Activated naive CD4-positive, alpha-beta T cell treated with anti-CD3 and anti-CD28 coated beads for 36 hours (primary cell): ENCODE measurements at places on chromosomes 2 and 18.

- DNase-seq, result no peak
These were observed 32.6 kb downstream of the IL1R2 start for GRCh38 chr2:102024410-102024809.

- no peak for DNase-seq
These were observed 10.3 kb upstream of the IL1R2 start for GRCh38 chr2:101981504-101981903.

DNA sequence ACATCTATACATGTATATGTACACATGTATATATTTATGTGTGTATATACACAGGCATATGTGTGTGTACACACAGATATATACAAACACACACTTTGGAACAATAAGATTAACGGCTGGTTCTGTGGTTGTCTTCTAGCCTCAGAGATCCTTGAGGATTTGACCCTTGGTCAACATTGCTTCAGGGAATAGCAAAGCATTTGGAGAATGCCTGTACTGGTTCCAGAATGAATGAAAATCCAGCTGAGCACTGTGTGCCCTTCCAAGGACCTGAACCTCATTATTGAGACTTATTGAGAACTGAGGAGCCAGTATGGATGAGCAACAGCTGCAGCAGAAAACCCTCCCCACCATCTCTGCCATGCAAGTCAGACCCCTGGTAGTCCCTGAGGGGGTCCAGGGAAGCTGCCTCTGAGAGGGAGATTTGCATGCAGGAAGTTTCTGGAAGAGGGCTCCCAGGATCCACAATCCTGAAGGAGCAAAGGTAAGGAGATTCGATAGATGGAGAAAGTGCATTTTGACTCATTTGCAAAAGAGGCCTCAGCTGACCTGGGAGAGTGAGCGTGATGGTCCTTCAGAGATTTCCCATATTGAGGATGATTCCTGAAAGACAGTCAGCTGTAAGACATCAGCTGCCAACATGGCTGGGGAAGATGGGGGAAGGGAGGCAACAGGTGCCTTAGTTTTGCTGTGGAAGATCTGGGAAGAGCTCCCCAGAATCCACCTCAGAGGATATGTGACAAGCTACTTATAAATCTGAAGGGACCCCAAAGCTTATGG, 166.6 kb upstream of the NCKAP5 start:
- no peak for DNase-seq

- DNase-seq, result no peak
These were observed 395.4 kb upstream of the TCF4 start for GRCh38 chr18:55983433-55983832.

GRCh38 chr18:54076166-54076565, 148.3 kb downstream of the MBD2 start:
- DNase-seq, result no peak

DNA sequence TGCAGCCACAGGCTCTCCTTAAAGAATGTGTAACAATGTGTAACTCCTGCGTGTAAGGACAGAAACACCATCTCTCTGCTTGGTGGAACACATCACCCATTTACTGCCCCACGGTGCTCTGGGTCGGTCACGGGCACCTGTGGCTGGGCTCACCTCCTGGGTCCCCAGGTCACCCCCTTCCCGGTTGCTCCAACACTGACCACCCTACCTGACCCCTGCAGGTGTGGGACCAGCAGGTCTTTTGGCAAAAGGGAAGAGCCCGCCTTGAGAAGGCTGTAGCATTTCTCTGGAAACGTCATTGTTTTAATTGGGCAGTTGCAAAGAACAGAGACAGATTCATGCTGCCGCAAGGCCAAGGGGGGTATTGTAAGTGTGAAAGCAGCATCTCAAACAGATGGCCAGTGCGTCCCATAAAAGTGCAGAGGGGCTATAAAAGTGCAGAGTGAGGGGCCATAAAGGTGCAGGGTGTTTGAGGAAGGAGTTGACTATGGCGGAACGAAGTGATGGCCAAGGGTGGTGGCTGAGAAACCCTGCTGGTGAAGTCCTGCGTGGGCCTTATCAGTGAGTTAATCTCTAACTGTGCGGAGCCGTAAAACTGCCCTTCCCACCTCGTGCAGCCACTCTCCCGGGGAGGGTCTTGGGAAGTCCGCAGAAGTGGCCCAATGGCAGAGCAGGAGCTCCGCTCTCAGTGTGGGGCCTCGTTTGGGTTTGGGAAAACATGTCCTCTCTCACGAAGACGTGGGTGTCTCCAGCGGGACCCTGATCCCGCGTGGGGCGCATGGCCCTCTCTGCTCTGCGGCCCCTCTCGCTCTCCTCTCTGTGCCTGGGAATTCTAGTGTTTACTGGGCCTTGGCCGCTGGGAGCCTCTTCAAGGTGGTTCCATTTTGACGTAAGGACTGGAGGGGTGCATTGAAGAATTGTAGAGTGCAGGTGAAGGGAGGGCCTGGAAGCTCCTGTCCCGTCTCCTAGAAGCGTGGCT, 13.7 kb upstream of the NEU4 start:
- no peak for DNase-seq

DNA sequence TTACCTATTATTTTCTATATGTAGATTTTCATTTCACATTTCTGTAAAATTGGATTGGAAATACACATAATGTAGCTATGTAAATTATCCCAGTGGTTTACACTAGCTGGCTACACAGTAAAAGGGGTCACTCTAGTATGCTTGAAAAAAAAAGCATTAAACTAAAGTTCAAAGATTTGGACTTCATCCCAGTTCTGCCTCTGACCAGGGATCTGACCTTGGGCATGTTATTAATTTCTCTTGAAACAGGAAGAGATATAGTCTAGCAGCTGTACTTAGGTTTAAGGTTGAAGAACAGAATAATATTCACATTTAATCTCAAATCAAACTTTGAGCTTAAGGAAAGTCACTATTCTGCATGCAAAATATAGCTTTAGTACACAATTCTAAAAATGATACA, 64.5 kb upstream of the RPE start:
- no peak for DNase-seq

GRCh38 chr2:51013933-51014526, 17.9 kb downstream of the NRXN1 start:
- no peak for DNase-seq

DNA sequence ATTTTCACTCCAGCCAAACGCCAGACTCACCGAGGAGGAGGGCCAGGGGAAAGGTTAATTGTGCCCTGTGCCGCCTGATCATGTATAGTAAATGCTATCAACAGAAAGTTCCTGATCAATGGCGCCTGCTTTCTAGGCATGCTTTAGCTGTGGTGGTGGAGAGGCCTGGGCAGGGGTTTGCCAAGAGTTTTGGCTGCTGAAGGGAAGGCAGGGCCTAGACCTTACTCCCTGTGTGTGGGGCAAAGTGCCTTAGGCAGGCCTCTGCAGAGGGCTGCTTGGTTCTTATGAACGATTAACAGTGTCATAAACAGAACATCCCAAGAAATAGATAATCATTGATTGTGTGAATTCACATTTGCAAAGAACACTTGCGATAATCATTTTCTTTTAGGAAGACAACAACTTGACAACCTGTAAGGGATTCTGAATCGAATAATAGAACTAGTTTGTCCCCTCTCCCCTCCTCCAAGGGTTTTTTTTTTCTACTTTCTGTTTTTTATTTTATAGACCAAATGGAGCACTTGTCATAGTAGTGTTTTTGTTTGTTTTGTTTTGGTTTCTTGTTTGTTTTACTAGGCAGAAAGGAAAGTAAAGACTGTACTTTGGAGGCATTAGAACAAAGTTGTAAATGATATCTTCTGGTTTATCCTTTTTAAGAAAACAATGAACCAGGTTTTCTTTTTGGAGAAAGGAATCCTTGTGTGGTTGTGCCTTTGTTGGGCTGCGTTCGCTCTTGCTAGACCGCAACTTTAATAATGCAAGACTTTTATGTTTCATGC, 6.5 kb downstream of the TSHZ1 start:
- no peak for DNase-seq

- DNase-seq, result peak; percentile 80
These were observed at the start of gene CASP8 for GRCh38 chr2:201260302-201260800. CASP8 (plus strand) TSS chr2:201260536; CDS start chr2:201266487, 5,951 bp downstream.

DNA sequence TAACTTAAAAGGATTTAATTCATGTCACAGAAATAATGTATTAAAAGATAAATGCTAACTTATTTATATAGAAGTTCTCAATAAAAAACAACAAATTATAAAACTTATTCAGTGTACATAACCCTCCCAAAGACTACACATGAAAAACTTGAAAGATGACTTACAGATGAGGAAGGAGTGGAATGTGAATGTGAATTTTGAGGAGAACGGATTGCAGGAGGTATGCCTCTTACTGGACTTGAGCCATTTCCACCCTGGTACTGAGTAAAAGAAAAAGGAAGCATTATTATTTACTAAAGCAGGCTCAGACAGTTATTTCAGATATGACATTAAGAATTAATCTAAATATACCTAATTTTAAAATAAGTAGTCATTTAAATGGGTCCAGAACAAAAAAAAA, 104.4 kb downstream of the TLK1 start:
- no peak for DNase-seq

DNA sequence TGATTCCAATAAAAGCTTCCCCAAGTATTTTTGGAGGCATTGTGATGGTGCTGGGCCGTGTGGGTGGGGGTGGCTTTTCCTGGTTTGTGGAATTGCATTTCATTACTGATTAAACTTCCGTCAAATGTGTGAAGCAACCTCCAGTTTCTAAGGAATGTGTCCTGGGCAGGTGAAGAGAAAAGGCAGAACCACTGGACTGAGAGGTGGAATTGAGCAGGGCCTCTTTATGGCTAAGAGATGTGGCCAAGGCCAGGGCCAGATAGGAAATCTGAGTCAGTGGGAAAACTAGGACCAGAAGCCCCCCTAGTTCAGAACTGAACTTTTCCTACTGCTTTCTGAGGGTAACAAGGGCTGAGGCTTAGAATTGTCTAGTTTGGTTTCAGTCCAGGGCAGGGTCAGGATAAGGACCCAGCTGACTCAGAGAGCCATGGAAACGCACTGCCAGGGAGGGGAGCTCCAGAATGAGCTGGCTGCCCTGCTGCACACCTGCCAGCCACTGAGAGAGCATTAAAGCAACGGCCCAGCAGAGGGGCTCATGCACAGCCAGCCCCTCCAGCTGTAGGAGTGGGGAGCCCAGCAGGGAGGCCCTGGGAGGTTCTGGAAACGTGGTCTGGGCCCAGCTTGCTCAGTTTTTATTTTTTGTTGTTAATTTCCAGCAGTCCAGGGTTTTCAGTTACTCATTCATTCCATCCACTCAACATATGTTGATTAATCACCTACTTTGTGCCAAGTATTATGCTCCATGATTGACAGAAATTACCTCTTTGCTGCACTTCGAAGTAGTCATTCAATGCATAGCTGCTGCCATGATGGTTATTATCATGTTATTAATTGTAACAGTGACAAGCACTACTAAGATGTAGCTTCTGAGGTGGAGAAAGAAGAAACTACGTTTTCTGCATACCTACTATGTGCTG, 156.1 kb downstream of the MSH2 start:
- DNase-seq, result no peak

- no peak for DNase-seq
These were observed 57.7 kb downstream of the ASAP2 start for GRCh38 chr2:9264301-9264700.

DNA sequence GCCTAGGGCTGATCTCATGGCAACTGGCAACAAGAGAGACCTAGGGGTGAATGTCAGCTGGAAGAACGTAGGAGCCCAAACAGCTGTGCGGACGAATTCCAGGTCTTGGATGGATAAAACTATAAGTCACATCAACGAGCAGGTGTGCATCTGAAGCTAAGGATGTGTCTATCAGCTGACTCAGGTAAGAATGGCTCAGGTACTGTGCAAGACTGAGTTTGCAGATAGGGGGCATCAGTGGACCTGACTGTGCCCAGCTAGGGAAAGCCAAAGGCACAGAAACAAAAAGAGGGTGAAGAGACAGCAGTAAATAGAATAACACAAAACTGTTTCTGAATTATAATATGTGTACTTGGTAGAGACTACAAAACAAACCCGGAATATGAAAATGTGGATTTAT, 357.3 kb downstream of the ZEB2 start:
- peak; percentile 66 for DNase-seq
